ENCODE measurements at places on chromosomes 11 and 22.

DNA sequence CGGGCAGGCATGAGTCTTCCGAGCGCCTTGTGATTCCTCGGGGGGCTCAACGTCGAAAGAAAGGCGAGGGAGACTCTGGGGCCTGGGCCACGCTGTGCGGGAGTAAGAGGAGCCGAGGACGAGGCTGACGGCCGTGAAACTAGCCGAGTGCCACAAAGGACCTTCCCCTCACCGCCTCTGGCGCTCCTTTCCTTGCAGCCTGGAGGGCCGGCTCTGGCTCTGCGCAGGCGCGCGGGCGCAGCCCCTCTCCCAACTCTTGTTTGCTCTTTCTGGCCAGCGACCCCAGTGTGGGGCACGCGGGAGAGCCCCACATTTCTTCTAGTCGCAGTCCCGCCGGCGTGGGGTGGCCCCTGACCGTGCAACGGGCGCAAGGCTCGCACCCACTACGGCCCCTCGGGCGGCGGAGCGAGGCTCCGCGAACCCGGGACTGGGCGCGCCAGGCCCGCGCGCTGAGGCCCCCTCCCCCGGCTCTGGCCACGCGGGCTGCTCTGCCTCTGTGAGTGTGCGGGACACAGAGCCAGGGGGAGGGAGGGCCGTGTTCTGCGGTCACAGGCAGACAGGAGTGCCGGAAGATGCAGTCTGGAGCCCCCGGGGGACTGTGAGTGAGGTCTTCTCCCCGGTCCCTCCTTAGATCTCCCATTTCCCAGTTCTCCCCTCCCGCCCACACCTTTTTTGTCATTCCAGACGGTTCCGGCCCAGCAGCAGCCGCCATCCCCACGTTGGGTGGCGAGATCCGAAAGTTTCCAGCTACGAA is 1.0 kb upstream of the TOB2 start:
- peak; percentile 60 for DNase-seq

GRCh38 chr11:63017306-63017974 is 1.8 kb upstream of the SLC22A8 start:
- no peak for DNase-seq

DNA sequence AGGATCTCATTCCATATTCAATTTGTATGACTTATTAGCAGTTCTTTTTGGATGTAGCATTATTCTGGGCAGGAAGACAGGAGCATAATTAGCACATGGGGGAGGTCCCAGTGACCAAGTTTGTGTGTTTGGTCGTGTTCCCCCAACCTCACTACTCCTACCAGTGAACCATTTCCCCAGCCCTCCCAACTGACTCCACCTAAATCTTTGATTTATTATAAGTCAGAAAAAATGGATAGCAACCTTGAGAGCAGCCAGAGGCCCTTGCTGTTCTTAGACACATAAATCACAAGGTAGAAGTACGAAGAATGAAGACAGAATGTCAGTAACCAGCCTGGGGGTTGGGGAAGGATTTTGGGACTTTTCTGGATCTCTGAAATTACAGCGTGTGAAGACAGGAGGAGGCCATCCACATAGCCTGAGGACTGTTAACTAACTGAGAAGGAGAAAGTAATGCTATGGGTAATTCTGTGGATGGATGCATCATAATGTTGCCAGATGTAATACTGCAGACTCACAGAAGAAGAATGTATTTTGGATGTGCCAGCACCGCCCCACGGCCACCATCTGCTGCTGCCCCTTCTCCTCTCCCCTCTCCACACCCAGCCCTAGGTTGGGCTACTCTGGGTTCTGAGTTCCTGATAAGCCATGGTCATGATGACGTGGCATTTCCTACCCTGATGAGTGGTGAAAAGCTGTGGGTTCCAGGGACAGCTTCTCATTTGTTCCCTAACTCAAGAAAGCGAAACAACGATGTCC is 124.3 kb upstream of the TTC12 start:
- no peak for DNase-seq

DNA sequence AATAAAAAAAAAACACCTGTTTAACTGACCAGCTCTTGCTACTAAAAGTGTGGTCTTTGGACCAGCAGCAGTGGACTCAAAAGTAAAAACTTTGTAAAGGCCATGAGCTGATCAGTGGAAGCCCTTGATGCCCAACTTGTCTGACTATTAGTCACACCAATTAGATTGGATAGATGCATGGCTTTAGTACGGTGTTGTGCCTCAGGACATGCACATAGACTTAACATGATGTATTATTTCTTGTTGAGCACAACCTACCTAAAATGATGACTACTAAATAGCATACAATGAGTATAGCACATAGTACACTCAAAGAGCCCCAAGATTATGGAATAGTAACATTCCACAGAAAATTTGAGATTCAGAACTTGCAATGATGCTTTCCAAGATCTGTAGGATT is 95.1 kb upstream of the FIBIN start:
- no peak for DNase-seq

DNA sequence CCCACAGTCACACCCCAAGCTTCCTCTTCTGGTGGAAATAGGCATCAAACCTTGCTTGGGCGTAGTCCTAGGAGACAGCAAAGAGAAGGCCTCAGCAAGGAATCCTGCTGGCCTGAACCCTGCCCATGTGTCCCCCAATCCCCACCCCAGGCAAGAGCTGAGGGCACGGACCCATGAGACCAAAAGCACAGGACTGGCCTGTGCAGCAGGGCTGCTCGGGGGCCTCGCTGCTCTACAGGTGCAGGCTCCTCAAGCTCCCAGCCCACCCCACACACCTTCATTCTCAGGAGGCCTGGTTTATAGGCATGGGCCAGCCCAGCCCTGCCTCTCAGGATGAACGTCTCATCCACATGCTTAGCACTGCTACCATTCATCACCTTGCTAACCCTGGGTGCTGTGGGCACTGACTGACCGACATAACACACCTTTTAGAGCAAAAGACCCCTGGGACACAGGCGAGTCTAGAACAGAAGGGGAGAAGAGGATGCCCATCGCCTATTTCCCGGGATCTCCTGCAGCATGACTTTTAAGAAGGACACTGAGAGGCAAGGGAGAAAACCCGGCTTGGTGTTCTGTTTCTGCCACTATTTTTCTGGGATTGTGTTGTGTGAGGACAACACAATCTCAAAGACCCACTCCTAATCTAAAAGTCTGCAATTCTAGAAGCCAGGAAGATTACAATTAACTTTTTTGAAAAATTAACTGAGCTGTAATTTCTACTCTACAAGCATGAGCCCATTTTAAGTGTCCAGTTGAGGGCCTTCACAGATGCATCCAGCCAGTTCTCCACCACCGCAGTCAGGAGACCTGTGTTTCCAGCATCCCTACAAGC is 15.4 kb downstream of the TCIRG1 start:
- DNase-seq, result no peak

GRCh38 chr11:9962722-9963121 is 298.8 kb downstream of the SWAP70 start:
- no peak for DNase-seq

DNA sequence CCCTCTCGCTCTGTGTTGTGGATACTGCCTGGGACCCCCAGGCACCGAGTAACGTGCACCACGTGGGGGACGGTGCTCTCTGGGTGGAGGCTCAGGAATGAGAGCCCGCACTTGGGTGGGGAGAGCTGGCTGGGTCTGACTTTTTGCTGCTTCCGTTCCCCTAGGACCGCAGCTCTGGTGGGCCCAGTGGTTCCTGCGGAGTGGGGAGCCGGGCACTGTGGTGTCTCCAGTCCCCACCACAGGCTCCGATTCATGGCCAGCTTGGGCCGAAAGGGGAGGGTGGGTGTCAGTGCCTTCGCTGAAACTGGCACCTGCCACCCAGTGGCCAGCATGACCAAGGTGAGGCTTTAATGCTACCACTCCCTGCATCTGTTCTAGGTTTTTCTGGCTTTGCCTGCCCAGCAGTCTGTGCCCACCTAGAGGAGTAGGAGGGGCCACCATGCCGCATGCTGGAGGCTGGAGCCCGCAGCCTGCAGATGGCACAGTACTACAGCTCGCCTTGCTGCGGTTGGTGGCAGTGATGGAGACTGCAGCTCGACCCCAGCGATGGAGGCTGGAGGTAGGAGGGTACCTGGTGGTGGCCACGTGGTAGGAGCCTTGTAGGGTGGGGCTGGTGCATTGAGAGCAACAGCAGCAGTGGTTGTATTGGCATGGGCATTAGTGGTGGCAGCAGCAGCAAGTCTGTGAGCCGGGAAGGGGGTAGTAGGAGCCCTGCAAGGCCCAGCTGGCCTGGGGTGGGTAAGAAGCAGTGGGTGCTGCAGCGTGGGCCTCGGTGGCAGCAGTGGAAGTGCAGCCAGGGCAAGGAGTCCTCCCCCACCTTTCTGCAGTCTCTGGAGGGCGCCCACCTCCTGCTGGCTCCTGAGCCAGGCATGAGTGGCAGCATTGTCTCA is 118.8 kb upstream of the VPREB1 start:
- DNase-seq, result no peak

GRCh38 chr11:122803716-122804115 is 34.6 kb upstream of the CRTAM start:
- DNase-seq, result no peak

- no peak for DNase-seq
Observed at GRCh38 chr22:21736084-21736642, 569 bp upstream of the YPEL1 start.

GRCh38 chr11:64757549-64758329 is 2.0 kb downstream of the PYGM start:
- no peak for DNase-seq

- DNase-seq, result no peak
Observed at GRCh38 chr11:102064316-102064715, 17.1 kb downstream of the CFAP300 start.

GRCh38 chr22:29187831-29188230 is 17.9 kb upstream of the EMID1 start:
- no peak for DNase-seq

DNA sequence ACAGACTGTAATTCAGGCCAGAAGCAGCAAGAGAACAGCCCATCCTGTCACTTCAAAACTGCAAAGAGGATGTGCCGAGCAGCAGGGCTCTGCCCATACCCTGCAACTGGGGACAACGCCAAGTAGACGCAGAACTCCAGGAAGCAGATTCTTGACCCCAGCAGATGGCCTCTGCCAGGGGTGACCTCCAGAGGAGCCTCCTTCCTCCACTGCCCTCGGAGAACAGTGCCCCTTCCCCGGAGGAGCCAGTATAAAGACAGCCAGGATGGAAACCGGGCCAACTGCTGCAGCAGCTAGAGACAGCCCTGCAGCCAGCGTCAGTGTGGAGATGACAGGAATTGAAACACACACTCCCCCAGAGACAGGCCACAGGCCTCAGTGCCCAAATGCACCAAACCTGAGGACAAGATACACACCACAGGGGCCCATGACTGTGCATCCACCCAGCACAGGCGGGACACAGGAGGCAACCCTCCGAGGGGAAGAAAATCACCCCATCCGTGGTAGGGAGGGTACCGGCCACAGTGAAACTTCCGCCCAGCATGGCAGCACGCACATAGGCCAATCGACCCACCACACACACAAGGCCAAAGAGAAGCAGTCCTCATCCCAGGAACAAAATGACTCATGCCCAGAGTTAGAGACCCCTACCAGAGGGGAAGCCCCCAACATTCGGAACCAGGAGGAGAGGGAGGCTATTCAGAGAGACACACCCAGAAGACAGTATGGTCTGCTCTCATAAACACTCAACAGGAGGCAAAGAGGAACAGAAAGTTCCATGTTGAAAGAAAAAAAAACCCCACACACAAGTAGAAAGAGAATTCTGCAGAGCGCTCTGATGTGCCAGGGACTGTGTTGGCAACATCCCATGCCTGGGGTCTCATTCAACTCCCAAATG is 5.6 kb downstream of the AHNAK start:
- no peak for DNase-seq

GRCh38 chr11:65766535-65766934 is 14.2 kb downstream of the AP5B1 start:
- DNase-seq, result no peak

DNA sequence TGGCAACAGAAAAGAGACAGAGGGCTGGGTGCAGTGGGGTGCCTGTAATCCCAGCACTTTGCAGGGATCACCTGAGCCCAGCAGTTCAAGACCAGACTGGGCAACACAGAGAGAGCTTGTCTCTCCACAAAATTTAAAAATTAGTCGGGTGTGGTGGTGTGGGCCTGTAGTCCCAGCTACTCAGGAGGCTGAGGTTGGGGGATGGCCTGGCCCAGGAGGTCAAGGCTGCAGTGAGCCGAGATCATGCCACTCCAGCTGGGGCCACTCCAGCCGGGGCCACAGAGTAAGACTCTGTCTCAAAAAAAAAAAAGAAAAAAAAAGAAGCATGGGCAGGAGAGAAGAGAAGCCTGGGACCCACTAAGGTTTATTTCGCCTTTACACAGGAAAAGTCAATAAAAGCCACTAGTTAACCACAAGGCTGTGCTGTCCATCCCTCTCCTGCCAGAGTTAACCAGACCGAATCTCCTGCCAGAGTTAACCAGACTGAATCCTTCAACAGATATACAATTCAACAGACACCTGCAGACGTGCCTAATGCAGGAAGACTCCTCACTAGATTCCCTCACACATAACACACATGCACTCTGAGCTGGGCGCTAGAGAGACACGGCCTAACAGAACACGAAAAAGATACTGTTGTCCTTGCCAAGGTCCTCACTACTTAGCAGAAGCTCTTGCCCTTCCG is 29.8 kb downstream of the MICAL3 start:
- no peak for DNase-seq

DNA sequence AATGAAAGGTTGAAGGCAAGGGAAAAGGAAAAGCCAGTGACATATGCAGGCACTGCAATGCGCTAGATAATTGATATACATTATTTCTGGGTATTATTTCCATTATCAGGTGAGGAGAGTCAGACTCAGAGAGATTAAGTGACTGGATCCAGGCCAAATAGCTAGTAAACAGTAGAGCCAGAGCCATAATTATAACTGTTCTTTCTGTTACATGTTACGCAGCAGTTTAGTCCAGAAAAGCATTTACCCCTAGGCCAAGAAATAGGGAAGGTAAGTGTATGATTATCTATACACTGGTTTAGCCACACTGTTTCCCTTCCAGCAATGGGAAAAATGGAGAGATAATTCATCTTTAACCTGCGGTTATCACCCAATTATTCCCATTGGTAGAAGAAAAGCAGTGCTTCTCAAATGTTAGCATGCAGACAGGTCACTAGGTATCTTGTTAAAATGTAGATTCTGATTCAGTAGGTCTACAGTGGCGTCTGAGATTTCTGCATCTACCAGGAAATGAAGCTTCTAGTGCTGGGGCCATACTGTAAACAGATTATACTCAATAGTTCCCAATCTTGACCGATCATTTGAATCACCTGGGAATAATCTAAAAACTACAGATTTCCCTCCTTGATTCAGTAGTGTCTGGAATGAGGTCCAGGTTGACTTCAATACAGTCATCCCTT is 69.4 kb downstream of the RBFOX2 start:
- DNase-seq, result no peak

GRCh38 chr11:22317656-22318055 is 20.5 kb upstream of the SLC17A6 start:
- DNase-seq, result no peak

DNA sequence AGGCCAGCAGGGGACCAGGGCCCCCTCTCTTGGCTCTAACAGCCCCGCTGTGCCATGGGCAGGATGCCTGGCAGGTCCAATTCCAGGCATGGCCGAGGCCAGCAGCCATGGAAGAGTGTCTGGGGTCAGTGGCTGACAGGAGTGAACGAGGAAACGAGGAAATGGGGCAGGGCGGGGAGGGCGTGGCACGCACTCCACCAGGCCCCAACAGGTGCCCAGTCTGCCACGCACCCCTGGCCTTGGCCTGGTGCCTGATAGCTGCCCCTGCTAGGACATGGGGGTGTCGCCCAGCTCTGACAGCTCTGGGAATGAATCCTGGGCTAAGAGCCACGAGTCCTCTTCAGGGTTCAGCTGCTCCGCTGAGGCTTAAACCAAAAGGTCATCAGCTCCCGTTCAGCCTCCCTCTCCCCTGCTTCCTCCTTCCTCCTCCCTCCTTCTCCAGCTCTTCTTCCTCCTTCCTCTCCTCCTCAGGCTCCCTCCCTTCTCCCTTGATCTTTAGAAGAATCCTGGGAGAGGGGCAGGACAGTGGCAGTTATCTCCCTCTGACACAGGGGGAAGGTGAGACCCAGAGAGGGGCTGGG is 11.5 kb upstream of the TBC1D22A start:
- no peak for DNase-seq
